Right hindlimb (tissue), 1 donor: ENCODE measurements at places on chromosomes 5 and 9.

DNA sequence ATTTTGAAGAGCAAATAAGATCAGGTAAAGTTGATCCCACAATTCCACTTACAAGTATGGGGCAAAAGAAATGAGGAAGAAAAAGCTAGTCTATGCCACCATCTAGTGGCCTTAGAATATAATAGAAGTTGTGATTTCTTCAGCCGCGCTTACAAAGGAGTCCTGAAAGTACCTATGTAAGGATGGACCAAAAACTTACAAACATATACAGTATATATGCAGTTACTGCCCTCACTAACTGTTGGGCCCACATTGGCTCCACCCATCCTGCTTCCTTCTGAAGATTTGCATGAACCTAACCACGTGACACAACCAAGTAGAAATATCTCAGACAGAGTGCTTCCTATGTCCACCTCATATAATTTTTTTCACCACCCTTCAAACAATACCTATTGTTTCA, 11.7 kb upstream of the OR13D1 start:
- no peak for DNase-seq

DNA sequence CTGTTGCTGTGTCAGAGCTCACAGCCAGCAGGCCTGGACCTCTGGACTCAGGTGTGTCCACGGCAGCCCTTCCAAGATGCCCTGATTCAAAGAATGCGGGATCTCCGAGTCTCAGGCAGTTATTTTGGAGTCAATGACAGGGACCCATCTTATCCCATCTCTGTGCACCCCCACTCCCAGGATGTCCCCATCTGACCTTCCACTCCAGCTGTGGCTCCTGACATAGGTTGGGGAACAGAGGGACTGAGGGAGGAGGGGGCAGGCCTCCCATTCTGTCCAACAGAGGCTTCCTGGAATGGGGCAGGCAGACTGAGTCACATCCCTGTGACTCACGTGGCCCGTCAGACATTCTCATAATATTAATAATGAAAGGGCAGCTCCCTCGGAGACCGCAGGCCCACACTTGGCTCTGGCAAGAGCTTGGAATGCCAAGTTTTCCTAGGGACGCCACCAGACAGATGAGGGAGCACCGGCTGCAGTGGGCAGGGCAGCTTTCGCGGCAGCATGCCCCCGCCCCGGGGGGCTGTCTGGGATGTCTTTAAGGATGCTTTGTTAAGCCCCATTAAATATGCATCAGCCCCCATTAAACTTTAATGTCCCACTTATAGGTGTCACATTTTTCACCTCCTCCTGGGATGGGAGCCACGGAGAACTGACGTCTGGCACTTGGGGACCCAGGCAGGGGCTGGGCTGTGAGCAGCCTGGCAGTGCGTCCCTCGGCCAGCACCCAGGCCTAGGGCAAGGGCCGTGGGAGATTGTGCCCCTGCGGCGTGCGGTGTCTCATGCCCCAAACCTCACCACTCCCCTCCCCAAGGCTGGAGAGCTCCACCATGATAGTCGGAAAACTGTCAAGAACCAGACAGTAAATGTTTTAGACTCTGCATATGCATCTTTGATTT, 23.6 kb upstream of the FIBCD1 start:
- DNase-seq: no peak

DNA sequence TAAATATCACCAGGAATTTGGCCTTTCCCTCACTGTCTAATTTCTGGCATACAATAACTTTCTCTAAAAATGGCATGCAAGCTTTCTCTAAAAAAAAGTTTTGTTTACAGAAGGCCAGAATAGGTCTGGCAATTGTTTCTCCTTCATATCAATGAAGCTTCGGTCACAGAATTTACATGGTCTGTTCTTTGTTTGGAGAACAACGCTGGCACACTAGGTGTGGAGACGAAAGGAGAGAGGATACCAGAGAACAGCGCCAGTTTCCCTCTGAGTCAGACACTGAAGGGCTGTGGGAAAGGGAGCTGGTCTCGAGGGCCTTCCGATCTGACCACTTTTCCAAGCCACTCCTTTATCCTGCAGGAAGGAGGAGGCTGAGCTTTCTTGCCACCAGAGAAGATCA, 60.1 kb upstream of the ITGA1 start:
- DNase-seq: no peak

DNA sequence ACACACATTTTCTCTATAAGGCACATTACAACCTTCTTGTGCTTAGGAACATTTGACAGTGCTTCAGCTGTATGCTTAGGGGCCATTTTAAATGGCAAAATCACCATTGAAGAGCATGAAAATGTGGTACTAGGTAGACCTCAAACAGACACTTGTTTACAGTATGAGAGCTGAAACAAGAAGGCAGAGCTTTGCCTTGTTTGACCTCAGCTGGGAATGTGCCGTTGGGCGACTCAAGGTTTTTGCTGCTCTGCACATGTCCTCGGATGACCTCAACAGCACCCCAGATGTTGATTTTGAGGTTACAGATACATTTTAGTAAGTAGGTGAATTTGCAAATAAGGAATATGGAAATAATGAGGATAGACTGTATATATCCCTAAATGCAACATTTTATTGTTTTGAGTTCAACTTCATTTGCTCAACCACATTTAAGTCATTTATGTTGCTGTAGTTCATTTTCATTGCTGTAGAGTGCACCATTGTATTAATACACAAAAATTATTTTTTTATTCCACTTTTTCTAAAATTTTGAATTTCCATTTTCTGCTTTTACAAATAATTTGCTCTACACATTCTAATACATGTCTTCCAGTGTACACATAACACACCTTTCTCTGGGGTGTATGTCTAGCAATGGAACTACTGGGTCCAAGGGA, 206.8 kb downstream of the NR3C1 start:
- DNase-seq: no peak

GRCh38 chr5:93600409-93601070, 17.5 kb downstream of the NR2F1 start:
- no peak for DNase-seq

- DNase-seq: peak; percentile 43
Observed at GRCh38 chr9:112174965-112175795, at the start of gene SUSD1. Gene SUSD1 (minus strand): TSS chr9:112175297. CDS start chr9:112175235, 62 bp downstream.
